ENCODE measurements at places on chromosomes 7 and 10. TPM values are rescaled to one million over a fixed set of nuclear protein-coding genes. Genes with fewer than 3 reads are reported as not detected.

The NPSR1 gene
- not detected for total RNA-seq

DNA sequence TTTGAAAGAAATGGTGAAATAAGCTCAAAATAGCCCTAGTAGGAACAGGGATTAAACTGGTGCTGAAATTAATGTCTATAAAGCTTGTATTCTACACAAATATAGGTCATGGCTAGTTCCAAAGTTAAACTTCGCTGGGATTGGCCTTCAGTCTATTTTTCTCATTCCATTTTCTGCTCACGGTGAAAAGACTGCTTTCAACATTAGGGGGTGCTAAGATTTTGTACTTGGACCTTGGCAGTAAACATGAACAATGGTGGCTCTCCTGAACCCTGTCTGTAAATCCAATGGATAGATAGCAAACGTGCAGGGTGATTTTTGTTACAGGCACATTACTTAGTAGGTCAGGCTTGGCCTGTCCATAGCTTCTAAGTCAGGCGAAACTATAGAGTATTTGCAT is 36.0 kb upstream of the RSU1 start:
- DNase-seq: no peak

DNA sequence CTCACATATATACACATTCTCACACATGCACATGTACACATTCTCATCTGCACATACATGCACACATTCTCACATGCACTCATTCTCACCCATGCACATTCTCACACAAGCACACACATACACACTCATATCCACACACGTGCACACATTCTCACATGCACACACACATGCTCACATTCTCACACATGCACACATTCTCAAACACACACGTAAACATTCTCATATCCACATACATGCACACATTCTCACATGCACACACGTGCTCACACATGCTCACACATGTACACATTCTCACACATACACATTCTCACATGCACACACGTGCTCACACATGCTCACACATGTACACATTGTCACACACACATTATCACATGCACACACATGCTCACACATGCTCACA is 260.6 kb downstream of the PTPRN2 start:
- DNase-seq: no peak

The NUTM2E gene
- total RNA-seq: not detected

The DCLRE1A gene
- 4.7 TPM for total RNA-seq

The MSMB gene
- total RNA-seq: 86.9 TPM

The ACSM6 gene
- total RNA-seq: 5.5 TPM

- DNase-seq: no peak
Measured at GRCh38 chr10:121457729-121458128, 140.5 kb downstream of the FGFR2 start.

- DNase-seq: no peak
Measured at GRCh38 chr10:73094986-73095480, 1.6 kb downstream of the P4HA1 start.

- DNase-seq: peak; percentile 85
Measured at GRCh38 chr7:151520419-151521261, 945 bp upstream of the RHEB start.

The TMEM178B gene
- 0.34 TPM for total RNA-seq

The STK31 gene
- total RNA-seq: not detected

- DNase-seq: no peak
Measured at GRCh38 chr10:72062382-72062781, 26.0 kb downstream of the SPOCK2 start.

The OGDHL gene
- total RNA-seq: 0.18 TPM

The ITGB1 gene
- 261 TPM for total RNA-seq

- no peak for DNase-seq
Measured at GRCh38 chr10:31664803-31665202, 263.8 kb downstream of the ARHGAP12 start.

- no peak for DNase-seq
Measured at GRCh38 chr10:308101-308500, 172.8 kb downstream of the ZMYND11 start.

DNA sequence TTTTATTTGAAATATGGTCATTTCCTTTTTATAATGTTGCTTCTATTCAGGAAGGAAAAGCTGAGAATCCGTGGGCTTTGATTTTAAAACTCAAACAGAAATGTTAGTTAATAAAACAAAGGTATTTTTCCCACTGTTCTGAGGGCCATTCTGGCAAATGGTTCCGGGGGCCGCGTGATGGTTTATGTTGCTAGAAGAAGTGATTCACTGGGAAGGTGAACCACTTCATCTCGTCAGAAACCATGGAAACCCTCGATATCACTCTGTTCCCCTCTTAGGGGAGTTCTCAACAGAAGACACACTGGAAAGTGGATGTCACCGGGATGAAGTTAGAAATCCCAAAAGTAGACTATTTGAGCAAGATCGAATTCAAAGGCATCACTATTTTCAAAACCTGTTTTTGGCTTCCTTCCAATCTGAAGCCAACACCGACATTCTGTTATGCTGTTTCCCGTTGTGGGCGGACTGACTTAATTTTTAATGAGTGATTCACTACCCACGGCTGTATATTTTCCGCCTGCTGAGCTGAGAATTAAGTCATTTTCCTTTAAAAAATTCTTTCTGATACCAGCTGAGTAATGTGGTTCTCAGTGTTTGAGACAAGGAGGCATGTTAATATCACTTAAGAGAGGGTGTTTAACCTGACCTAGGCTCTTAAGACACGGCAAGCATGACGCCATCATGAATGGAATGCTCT is 84.1 kb downstream of the PTPRE start:
- DNase-seq: no peak

DNA sequence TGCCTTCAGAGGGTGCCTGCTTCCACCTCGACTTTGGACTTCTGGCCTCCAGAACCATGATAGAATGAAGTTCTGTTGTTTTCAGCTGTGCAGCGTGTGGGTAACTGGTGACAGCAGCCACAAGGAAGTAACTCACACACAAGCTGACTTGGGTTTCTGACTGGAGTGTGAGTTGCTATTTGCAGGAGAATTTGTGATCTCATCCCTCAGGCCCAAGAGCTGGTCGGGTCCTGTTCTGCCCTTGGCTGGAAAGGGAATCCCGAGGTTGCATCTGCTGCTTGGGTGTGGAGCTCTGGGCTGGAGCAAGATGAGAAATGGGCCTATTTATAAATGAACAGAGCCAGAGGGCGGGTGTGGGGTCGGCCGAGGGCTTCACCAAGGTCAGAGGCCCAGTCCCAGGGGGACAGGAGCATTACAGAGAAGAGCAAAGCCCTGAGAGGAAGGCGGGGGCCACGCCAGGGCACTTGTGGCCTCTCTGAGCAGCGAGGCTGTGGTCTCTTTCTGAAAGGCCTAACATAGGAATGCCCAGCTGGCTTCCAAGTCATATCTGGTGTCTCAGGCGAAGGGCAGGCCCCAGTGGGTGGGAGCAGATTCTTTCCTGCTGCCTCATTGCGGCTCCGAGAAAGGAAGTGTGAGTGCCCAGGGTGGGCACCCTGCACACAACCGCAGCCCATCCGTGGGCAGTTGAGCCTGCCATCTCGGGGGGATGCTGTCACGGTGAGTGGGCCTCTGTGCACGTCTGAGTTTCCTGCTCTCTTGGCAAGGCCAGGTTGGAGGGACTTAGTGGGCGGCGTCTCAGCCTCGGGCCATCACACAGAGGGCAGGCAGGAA is 26.5 kb upstream of the C10orf71 start:
- DNase-seq: no peak

The CTAGE6 gene
- total RNA-seq: 4.7 TPM

DNA sequence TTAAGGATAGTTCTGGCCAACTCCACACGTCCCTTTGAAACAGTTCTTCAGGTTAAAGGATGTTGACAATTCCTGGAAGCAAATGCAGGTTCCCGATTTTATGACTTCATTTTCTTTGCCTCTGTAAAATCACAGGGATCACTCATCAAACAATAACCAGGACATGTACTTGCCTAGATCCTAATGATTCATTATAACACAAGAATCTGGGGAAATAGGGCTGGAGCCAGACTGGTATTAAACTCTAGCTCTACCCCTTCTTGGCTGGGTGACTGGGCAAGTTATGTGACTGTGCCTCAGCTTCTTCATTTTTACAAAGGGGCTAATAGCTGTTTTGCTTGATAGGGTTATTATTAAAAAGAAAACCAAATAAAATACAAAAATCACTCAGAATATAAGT is 56.0 kb upstream of the KCND2 start:
- no peak for DNase-seq

- DNase-seq: no peak
Measured at GRCh38 chr10:125083576-125083920, 76.8 kb downstream of the CTBP2 start.

DNA sequence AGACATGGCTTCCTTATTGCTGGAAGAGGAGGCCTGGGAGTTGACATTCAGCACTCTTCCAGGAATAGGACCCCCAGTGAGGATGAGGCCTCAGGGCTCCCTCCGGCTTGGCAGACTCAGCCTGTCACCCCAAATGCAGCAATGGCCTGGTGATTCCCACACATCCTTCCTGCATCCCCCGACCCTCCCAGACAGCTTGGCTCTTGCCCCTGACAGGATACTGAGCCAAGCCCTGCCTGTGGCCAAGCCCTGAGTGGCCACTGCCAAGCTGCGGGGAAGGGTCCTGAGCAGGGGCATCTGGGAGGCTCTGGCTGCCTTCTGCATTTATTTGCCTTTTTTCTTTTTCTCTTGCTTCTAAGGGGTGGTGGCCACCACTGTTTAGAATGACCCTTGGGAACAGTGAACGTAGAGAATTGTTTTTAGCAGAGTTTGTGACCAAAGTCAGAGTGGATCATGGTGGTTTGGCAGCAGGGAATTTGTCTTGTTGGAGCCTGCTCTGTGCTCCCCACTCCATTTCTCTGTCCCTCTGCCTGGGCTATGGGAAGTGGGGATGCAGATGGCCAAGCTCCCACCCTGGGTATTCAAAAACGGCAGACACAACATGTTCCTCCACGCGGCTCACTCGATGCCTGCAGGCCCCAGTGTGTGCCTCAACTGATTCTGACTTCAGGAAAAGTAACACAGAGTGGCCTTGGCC is 4.3 kb downstream of the PGAM2 start:
- peak; percentile 49 for DNase-seq

The DKK1 gene
- total RNA-seq: 17.5 TPM

The CAV1 gene
- total RNA-seq: 123 TPM

The TET1 gene
- 3.1 TPM for total RNA-seq

The ADCY1 gene
- total RNA-seq: 0.15 TPM

DNA sequence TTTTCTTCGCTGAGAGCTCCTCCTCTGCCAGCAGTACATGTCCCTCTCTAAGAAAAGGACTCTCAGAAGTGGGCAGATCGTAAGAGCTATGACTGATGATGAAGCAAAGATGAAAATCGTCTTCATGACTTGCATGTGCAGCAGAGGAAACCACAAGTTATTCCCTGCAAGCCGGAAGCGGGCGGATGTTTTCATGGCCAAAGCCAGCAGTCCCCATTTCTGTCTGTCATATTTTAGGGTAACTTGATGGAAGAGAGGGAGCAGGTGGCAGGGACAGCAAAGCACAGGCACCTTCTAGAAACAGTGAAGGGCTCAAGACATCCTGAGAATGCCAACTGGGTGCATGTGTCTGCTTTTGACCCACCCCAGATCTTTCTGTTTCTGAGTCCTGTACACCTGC is 19.9 kb downstream of the KLF6 start:
- DNase-seq: no peak

GRCh38 chr7:64559206-64559605 is 3.7 kb downstream of the ZNF680 start:
- no peak for DNase-seq

GRCh38 chr10:19809481-19809880 is 6.8 kb upstream of the PLXDC2 start:
- no peak for DNase-seq

DNA sequence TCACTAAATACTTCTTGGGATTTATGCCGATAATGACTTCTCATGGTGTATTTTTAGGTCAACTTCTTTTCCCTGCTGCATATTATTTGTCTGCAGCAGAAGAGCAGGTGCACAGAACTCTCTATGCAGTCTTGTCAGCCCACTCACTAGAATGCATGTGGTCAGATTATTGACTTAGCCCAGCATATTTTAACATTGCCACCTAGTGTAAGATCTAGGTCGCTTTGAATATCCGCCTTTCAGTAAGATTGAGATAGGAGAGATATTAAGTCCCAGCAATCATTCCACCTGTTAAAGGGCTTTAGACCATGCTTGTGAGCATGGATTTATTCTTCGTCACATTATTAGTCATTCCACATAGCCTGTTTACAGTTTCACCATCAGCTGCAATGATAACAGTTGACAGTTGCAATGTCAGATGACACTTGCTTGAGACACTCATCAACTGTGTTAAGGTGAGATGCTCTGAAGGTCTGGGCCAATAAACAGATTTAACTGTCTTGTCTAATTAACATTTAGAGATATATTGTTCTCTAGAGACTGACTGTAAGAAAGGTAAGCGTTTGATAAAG is 491.7 kb downstream of the ARL4A start:
- DNase-seq: no peak

DNA sequence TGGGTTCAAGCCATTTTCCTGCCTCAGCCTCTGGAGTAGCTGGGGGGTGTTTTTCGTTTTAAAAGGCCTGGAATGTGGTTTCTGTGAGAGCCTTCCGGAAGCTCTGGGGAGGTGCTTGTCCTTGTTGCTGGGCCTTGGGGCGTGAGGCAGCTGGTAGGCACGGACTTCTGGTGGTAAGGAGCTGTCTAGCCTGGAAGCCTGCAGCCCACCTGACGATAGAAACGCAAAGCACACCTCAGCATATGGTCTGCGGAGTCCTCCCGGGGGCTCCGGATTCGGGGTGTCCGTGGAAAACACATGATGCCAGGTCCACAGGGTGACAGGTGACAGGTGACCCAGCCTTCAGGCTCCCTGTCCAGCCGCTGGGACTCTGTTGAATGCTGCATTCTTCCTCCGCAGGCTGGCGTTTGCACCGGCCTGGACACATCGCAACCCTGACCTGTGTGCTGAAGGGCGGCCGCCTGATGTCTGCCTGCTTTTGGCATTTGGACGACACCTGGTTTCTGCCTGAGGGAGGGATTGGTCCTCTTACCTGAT is 37.3 kb downstream of the INPP5A start:
- no peak for DNase-seq

DNA sequence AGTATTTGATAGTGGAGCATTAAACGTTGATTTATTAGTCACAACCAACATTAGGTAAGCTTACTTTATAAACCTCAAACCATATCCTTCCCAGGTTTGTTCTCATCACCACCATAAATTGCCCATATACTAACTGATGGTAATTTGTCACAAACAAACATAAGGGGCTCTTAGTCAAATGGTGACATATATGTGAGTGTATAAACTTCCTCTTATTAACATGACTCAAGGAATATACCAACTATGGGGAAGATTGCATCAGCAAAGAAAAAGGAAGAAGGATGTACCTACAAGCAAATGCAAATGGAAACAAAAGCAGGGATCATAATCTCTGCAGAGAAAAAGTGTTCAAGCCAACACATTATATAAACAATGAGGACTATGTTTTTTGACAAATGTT is 418.2 kb upstream of the AKR1E2 start:
- DNase-seq: no peak

DNA sequence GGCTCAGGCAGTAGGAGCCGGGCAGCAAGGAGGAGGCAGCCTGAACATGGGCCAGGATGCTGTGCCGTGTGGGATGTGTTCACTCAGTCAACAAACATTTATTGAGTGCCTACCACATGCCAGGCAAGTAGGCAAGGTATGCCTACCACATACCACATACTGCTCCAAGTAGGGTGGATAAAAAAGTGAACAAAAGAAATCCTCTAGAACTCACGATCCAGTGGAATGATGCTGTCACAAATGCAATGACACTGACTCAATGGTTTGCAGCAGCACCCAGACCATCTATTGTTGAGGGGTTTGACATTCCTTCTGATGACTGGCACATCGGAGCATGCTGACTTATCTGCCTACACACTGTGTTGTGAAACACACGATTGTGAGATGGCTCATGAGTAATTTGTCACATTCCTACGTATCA is 413.5 kb downstream of the NRG3 start:
- DNase-seq: no peak

- no peak for DNase-seq
Measured at GRCh38 chr10:28890121-28890950, 213.0 kb downstream of the BAMBI start.

Measured in suprapubic skin (tissue), 4 donors.